ENCODE measurements at places on chromosomes 2 and 18. TPM values are rescaled to one million over a fixed set of nuclear protein-coding genes. Genes with fewer than 3 reads are reported as not detected.

SERPINB11 gene
- not detected for total RNA-seq

AGBL5 gene
- 28.6 TPM for total RNA-seq

CRYBA2 gene
- total RNA-seq = not detected

GRP gene
- total RNA-seq = not detected

OSBPL6 gene
- total RNA-seq = 3.8 TPM

SERPINB10 gene
- total RNA-seq = not detected

PDCD1 gene
- total RNA-seq = not detected

ADGRF3 gene
- total RNA-seq = 0.08 TPM

LAMA1 gene
- total RNA-seq = 29.5 TPM

LOXHD1 gene
- 0.14 TPM for total RNA-seq

DCC gene
- total RNA-seq = 0.07 TPM

DNA sequence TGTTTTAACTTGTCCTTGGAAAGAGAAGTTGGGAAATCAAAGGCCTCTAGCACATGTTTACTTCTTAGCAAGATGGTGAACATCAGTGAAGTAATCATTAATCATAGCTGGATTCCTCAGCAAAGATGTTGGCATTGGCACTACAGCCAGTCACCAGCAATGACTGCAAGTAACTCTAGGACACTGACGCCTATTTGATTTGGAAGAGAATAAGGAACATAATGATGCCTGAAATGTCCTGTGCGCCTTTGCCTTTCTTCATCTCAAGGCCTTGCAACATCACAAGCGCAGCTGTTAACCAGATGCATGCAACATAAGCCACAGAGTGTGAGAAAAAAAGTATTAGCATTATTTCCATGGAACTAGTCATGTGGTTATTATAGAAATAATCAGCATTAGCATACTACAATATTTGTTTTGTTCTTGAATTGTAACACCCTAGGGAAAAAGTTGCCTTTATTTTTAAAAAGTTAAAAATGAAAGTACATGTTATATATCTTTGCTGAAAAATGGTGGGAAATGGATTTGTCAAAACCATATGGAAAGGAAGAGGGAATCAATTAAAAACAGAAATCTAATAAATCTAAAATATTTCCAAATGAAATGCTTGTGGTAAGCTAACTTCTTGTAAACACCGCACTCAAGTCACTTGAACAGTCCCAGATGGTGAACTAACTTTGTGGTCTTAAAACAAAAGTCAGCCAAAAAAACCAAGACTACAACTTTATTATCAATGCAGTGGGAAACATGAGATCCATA, 55.6 kb downstream of the THADA start:
- no peak for DNase-seq

DNA sequence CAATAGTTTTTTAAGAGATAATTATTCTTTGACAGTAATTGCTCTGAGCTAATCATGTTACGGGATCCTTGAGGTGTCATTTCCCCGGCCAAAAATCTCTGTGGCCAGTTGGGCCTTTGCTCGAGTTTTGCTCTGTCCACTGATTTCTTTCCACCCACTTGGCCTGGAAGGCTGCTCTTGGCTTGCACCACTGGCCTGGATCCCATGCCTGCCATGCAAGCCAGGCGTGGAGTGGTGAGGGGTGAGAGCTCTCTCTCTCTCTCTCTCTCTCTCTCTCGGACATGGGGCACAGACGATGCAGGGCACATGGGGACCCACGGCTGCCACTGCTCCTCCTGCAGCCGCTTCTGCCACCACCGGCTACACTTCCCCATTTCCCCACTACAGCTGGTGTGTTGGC, 853.0 kb upstream of the GCFC2 start:
- no peak for DNase-seq

- peak; percentile 69 for DNase-seq
These were observed 17.0 kb downstream of the TNFAIP6 start for GRCh38 chr2:151374436-151374835.

DNA sequence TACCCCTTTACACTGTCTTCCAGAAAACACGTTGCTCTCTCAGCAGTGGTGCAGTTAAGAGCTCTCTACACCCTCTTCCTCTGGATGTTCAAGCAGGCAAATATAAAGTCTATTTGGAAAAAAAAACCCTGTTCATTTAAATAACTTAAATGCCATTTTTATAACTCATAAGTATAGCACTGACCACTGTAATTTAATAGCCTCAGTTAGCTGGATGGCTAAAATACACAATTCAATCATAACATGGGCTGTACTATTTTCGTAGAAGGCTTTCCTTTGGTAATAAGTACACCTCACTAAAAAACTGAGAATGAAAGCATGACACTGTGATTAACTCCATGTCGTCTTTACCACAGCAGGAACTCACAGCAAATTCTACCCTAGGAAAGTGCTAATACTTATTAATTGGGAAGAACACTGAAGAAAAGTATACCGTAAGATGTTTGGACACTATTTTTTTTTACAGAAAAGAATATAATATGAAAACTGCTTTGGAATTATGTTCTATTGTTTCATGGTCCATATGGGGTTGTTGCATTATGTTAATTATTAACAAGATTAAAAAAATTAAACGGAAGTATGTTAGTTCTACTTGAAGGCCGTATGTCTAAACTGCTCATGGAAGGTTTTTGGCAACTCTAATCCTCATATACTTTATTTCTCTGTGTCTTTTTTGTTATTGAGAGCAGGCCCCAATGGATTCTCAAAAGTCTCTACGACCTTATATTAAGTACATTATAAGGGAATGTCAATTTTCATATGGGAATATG, 269.1 kb downstream of the ZNF385B start:
- no peak for DNase-seq

GRCh38 chr18:35466815-35467623, 30.7 kb downstream of the INO80C start:
- no peak for DNase-seq

DNA sequence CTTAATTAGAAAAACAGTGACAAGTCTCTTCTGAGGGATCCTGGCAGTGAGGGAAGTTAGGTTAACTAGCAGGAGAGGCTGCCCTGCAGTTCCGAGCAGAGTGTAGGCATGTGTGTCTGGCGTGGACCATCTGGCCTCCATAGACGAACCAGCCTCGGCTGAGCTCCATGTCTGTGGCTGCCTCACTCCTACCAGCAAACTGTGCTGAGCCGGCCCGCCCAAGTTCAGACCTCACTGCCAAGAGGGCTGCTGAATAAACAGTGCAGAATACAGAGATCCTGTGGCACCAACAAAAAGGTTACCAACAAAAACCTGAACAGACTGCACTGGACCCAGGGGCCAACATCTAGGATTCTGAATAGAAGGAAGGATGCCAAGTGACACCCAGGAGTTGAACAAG, 27.3 kb downstream of the INO80C start:
- no peak for DNase-seq

- no peak for DNase-seq
These were observed 99.3 kb downstream of the GATA6 start for GRCh38 chr18:22268641-22269128.

DNA sequence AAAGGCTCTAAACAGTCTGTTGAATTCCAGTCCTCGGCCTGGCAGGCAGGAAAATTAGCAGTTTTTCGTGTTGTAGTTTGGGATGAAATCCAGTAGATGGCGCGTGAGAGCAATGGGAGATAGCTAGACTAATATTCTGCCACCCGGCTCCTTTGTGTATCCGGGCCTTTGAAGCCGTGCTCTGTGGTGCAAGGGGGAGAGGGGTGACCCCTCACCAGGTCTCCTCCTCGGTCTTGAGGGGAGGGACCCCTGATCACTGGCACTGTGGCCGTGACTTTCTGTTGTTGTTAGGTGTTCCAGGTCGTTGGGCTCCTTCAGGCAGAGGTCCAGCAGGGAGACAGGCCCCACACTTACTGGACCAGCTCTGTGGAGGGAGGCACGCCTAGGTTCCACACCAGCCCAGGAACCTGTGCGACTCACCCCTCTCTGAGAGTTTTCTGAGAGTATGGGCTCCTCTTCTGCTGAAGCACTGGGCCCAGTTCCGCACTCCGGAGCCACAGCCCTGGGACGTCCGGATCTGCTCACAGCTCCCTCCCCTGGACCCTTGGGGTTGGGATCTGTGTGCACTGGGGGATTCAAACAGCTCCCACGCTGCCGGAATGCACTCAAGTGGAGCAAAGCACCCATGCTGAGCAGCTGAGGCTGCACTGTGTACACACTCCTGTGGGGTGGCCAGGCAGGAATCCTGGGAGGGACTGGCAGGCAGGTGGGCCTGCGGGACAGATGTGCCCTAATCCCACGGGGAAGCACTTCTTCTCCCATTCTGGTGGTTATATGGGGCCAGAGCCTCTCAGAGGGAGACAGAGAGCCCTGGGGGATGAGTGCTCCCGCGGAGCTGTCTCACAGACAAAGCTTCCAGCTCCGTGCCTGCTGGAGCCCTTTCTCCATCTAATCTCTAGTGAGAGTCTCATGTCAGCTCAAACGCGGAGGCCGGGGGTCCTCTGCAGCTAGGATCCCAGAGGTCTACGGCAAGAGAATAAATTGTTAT, 8.8 kb downstream of the GKN2 start:
- DNase-seq = no peak

- no peak for DNase-seq
These were observed 21.6 kb upstream of the SLC35G4 start for GRCh38 chr18:11587846-11588245.

GRCh38 chr2:62569907-62570841, 64.2 kb upstream of the TMEM17 start:
- DNase-seq = no peak

DNA sequence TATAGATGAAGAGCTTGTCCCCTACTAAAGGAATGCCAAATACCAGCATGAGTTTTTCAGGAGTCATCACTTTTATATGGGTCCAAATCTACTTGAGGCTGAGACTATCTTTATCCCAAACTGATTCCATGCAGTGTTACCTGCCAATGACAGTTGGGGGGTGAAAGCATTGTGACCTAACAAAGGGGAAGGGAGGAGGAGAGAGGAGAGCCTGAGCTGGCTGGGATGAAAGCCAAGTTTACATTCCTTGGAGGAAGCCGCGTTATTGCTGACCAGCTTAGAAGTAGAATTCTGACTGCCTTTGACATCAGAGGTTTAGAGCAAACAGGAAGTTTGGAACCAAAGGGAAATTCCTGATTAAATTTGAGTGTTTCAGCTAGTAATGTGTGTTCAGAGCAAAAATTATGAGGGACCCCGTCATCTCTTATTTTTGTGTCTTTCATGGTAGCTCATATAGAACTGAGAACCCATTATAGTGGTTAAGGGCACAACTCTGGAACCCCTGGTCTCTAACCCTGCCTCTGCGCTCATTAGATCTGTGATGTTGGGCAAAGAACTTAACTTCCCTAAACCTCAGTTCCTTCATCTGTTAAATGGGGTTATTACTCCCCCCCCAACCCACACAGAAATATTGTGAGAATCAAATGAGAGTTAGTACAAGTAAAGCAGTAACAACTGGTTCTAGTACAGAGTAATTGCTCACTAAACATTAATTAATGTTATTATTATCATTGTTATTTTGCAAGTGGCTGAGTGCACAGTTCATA, 199.3 kb upstream of the EPAS1 start:
- peak; percentile 88 for DNase-seq

GRCh38 chr2:138112536-138112935, 148.3 kb downstream of the HNMT start:
- no peak for DNase-seq
